ENCODE measurements at places on chromosomes 6 and 20. TPM values are rescaled to one million over a fixed set of nuclear protein-coding genes. Genes with fewer than 3 reads are reported as not detected.

The GUCA1A gene
- 1.9 TPM for polyA plus RNA-seq

The NCOA6 gene
- 15.6 TPM for polyA plus RNA-seq

The VSTM2L gene
- 0.50 TPM for polyA plus RNA-seq

The BANF2 gene
- not detected for polyA plus RNA-seq

The SNAP25 gene
- polyA plus RNA-seq: 5.3 TPM

The PAK5 gene
- not detected for polyA plus RNA-seq

The PROKR2 gene
- not detected for polyA plus RNA-seq

The B4GALT5 gene
- 32.5 TPM for polyA plus RNA-seq

The DUSP15 gene
- polyA plus RNA-seq: not detected

The AFG1L gene
- 1.9 TPM for polyA plus RNA-seq

The ZNF335 gene
- 7.6 TPM for polyA plus RNA-seq

The SPATS1 gene
- not detected for polyA plus RNA-seq

The TSPO2 gene
- not detected for polyA plus RNA-seq

The MTFR2 gene
- polyA plus RNA-seq: 3.3 TPM

The GSTA5 gene
- not detected for polyA plus RNA-seq

The WASF1 gene
- polyA plus RNA-seq: 15.7 TPM

The GJA10 gene
- polyA plus RNA-seq: not detected

- DNase-seq: no peak
Measured at GRCh38 chr6:148348335-148348734, 5.7 kb downstream of the SASH1 start.

GRCh38 chr6:8389036-8389818, 46.1 kb downstream of the SLC35B3 start:
- no peak for DNase-seq

GRCh38 chr20:38300438-38300837, 3.5 kb upstream of the BPI start:
- DNase-seq: no peak

- DNase-seq: no peak
Measured at GRCh38 chr6:37946057-37946456, 126.5 kb downstream of the ZFAND3 start.

- DNase-seq: no peak
Measured at GRCh38 chr6:19369785-19370184, 467.4 kb upstream of the ID4 start.

- DNase-seq: no peak
Measured at GRCh38 chr6:22214314-22214713, 82.5 kb downstream of the PRL start.

DNA sequence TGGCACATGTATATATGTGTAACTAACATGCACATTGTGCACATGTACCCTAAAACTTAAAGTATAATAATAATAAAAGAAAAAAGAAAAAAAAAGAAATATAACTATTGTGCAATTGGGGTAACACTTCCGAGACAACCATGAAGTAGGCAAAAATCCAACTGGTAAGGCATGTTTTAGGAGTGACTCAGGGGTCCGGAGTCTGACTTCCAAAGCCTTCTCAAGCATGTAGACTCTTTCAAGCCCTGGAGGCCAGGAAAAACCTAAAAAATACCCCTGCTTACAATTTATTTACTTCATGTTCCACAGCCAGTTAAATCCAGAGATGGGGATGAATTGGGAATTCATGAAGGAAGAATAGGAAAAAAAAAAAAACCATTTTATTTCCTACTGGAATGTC, 161.3 kb upstream of the PHACTR1 start:
- no peak for DNase-seq

GRCh38 chr6:112939563-112939962, 592.4 kb downstream of the RFPL4B start:
- DNase-seq: no peak

GRCh38 chr6:30828027-30828962, 56.0 kb upstream of the DDR1 start:
- DNase-seq: peak; percentile 84

GRCh38 chr20:50315586-50316551, 125.2 kb downstream of the CEBPB start:
- no peak for DNase-seq

DNA sequence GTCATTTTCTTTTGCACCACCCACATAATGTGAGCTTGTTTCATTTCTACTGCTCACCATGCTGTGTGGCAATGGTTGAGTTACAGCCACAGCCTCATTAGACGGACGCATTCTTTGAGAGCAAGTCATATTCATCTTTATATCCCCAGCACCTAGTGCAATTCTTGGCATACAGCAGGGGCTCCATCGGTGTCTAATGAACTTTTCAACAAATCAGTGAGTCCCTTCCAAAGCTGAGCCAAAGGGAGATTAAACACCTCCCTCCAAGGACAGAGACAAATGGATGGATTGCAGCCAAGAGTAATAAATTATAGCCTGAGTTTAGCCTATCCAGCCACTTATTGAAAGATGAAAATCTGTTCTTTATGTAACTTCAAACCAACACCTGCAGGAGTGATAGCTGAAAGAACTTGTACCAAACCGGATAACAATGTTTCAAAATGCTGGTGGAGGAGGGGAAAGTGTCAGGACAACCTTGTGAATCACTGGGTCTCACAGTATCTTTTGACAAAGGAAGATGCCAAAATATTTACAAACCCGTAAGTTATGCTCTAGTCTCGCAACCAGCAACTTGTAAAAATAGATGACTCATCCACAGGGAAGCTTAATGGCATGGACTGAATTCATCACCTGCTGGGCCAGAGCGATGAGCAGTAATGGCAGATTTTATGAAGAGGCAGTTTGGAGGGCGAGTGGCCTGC, 139.0 kb downstream of the PXDC1 start:
- DNase-seq: peak; percentile 27

GRCh38 chr20:33667245-33667675, 517 bp downstream of the ACTL10 start:
- no peak for DNase-seq

DNA sequence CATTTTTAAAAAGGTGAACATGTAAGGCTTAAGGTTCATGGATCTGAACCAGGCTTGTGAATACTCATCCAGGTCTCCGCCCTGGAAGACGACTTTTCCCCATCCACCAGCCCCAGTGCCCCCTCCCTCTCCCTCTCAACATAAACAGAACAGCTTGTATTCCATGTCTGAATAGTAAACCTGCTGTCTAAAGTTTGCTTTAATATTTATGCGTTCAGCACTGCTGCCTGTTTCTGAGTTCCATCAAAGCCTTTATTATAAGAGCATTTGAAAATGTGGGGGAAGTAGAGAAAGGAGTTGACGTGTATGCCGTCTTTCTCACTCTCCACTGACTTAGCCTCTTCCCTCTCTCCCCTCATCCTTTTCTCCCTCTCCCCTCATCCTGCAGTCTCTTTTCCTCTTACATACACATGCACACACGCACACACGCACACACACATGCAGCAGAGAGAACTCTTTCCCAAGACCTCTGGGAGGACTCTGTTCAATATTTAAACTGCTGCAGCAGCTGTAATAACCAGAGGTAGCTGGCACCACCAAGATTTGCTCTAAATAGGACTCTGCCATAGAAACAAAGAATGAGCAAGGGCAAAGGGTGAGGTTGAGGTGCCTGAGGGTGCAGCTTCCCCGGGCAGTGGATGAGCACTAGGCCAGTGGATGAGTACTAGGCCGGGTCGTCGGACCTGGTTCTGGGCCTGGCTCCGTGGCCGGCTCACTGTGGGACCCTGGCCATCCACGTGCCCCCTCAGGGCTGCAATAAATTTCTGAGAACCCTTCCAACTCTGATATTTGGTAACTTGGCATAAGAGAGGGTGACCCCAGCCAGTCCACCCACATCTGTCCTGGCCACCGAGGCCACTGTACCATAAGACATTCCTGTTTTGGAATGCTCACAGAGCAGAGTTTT, 35.4 kb upstream of the VSTM2L start:
- no peak for DNase-seq

- no peak for DNase-seq
Measured at GRCh38 chr6:139981768-139982181, 607.3 kb upstream of the CITED2 start.

DNA sequence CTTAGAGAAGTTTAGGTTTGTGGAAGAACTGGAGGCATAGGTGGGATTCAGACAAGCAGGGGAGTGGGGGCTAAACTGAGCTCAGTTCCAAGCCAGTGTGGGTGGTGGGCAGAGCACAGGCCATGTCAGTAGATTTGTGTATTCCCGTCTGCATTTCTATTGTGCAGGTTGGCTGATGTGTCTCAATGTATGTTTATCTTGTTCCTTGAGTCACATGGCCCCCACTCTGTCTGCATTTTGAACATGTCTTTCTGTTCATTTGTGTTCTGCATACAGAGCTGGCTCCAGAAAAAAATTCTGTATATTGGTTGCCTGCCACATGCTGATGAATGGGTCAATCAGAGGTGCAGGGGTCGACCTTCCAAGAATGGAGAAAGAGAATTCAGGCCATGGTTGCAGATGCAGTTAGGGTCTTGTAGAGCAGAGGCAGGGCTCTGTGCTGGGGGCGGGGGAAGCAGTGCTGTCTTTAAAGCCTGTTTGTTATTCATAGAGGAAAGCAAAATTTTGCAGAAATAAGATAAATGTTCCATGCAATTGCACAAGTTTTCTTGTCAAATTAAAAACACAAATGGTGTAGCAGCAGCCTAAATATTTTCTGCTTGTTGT, 166.7 kb downstream of the CDH26 start:
- no peak for DNase-seq

DNA sequence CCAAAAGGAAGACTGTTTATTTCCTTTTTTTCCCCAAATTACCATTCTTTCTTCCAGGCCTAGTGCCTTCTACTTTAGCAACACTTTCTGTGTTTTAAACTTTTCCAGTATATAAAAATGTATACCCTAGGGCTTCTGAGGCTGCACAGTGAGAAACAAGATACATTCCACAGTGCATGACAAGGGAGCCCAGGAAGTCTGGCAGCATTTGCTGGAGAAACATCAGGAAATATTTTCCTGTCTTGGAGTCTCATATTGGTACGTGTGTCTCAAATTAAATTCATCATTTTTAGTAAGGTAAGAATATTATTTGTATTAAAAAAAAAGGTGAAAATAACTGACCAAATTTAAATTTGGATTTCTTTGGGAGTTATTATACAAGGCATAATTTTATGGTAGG, 662.6 kb downstream of the RFPL4B start:
- no peak for DNase-seq

- DNase-seq: no peak
Measured at GRCh38 chr6:21595285-21596144, 2.0 kb downstream of the SOX4 start.

GRCh38 chr6:134676307-134677281, 273.3 kb downstream of the ALDH8A1 start:
- DNase-seq: no peak

- no peak for DNase-seq
Measured at GRCh38 chr20:48620507-48621375, 207.1 kb downstream of the PREX1 start.

GRCh38 chr6:132132924-132133639, 181.9 kb upstream of the CCN2 start:
- DNase-seq: no peak

DNA sequence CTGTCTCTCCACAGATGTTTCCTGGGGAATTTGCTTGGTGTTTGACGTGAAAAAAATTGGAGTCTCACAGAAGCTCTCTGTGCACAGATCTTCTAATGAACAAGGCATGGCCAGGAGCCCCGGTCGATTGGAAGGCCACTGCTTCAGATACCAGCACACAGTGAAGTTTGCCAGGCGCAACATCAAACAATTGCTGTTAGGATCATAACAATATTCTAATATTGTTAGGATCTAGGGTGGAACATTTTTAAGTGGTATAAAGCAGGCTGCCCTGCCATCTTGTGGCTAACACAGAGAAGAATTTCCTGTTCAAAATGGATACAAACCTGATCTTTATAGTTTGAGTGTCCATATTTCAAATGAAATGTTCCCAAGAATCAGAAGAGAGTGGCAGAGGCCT, 64.1 kb downstream of the C6orf118 start:
- DNase-seq: no peak

DNA sequence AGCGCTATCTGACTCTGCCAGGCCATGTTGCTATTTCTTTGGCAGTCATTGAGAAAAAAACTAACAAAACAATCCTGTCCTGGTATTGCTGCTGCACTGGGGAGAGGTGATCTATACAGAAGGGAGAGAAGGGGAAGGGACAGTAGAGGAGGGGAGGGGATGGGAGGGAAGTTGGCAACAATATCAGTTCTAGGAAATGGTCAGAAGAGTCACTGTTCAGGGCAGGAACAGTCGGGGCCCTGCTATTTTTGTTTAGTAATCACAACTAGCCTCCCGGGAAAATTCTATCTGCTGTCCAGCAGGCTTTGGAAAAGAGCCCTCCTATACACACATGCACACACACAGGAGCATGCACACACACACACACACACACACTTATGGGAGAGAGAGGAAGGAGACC, 142.3 kb upstream of the CARMIL1 start:
- DNase-seq: no peak

DNA sequence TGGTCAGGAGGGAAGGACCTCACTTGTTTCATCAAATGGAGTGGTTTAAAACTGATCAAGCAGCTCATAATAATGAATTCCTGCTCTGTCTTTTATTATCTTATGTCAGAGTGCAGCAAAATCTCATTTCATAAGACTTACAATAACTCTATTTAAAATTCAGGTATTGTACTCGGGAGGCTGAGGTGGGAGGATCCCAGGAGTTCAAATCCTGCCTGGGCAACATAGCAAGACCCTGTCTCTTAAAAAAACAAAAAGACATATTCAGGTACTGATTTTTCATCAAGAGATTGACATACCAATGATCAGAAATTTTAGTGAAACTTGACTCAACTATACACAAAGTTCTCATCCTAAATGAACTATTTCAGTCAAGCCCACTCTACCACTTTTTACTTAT, 5.6 kb upstream of the DYNLRB1 start:
- no peak for DNase-seq

- DNase-seq: no peak
Measured at GRCh38 chr20:11686195-11686594, 231.5 kb upstream of the BTBD3 start.

All from AG04450 (cell line).